ENCODE measurements at places on chromosomes 12 and 14. TPM values are rescaled to one million over a fixed set of nuclear protein-coding genes. Genes with fewer than 3 reads are reported as not detected.

GRCh38 chr12:40945772-40946171, 242.3 kb upstream of the PDZRN4 start:
- DNase-seq, result no peak

DNA sequence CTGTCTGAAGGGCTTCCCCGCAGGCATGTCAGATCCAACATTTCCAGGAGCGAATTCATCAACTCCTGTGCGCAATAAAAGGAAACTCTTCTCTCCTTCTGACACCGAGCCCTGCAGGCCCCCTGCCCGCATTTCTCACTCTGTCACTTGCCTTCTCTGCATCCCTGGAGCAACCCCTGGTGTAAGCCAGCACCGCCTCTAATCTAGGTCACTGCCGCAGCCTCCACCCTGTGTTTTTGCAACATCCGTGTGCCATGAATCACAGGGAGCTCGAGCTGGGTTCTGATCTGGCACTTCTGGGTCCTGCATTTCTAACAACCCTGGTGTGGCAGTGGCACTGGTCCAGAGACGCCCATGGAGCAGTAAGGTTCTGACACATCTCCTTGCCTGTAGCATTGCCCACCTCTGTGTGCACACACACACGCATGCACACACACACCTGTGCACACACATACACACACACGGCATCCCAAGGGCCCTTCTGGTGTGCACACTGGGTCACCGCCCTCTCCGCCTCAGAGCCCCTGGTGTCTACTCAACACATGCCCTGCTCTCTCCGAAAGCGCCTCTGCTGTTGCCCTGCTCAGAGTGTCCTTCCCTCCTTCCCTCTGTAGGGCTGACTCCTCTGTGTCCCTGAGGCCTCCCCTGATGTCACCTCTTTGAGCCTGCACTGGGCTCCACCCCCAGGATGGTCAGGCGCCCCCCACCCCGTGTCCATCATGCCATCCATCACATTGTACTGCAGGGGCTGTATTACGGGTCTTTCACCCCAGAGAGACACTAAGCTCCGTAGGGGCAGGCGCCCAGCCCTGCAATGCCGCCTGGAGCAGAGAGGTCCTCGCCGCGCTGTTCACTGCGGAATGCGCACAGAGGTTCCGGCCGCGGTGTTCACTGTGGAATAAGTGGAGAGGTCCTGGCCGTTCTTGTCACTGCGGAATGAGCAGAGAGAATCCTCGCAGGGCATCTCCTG, 111.4 kb upstream of the SFSWAP start:
- no peak for DNase-seq

DNA sequence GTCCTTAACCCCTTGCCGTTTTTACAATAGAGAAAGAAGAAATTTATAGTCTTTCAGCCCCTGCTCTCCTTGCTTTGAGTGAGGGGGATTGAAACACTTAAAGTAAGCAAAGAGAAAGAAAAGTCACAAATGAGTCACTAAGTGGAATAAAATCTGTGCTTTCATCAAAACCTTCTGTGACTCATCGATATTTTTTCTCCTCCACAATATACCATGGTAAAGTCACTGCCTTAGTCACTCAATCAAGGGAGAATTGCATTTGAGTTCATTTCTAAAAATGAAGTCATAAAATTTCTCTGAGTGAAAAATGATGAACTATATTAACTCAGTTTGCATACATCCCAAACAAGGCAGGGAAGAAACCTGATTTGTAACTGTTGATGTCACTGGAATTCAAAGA, 470.3 kb downstream of the FOXG1 start:
- DNase-seq, result no peak

GRCh38 chr12:102503831-102504230, 23.5 kb upstream of the IGF1 start:
- no peak for DNase-seq

- no peak for DNase-seq
Measured at GRCh38 chr14:61622051-61622450, 73.3 kb upstream of the HIF1A start.

The LRRK2 gene
- 38.1 TPM for polyA plus RNA-seq

GRCh38 chr12:117024961-117025480, 74.2 kb downstream of the TESC start:
- DNase-seq, result no peak

DNA sequence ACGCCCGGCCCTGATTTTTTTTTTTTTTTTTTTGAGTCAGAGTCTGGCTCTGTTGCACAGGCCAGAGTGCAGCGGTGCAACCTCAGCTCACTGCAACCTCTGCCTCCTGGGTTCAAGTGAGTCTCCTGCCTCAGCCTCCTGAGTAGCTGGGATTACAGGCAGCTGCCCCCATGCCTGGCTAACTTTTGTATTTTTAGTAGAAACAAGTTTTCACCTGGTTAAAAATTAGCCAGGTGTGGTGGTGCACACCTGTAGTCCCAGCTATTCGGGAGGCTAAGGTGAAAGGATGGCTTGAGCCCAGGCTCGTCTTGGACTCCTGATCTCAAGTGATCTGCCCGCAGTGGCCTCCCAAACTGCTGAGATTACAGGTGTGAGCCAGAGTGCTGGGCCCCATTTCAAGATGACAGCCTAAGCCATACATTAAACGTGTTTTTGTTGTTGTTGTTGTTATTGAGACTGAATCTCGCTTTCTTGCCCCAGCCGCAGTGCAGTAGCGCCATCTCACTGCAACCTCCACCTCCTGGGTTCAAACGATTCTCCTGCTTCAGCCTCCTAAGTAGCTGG, 42.7 kb upstream of the EAPP start:
- no peak for DNase-seq

DNA sequence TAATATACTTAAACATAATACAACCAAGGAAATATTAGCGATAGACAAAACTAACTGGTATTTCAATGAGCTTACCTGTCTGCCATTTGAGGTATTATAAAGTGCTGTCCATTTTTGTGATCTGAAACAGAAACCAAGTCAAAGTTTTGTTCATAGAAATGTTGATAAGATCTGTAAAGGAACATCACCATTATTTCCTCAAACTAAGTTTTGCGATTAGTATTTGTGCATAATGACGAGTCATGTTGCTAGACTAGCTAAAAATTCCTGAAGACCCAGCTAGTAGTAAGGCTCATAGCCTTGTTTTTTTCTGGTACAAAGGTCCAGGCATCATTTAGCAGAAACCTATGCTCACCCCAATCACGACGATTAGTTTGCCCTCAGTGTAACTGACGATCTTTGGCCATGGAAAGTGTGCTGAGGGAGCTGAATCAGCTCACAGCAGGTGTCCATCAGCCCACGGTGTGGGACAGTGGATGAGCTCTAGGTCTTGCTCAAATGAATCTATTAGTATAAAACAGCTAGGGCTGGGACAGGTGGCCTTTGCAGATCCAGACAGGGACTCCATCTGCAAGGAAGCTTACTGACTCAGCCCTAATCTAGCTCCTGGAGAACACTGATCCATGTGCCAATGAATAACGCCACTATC, 28.7 kb downstream of the GIT2 start:
- no peak for DNase-seq

DNA sequence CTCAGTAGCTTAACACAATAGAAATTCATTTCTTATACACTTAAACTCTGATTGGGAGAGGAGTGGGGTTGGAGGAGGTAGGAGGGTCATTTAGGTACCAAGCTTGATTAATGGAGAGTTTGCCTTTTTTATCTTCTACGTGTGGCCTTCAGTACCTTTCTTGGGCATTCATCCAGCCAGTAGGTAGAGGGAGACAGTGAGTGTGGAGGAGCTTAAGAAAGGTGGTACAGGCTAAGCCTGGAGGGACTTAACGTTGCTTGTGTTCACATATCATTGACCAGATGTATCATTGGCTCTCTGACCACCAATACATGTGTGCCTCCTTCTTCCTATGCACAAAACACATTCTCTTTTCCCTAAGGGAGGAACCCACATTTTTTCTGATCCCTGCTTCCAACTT, 232.9 kb upstream of the CRY1 start:
- DNase-seq, result no peak

DNA sequence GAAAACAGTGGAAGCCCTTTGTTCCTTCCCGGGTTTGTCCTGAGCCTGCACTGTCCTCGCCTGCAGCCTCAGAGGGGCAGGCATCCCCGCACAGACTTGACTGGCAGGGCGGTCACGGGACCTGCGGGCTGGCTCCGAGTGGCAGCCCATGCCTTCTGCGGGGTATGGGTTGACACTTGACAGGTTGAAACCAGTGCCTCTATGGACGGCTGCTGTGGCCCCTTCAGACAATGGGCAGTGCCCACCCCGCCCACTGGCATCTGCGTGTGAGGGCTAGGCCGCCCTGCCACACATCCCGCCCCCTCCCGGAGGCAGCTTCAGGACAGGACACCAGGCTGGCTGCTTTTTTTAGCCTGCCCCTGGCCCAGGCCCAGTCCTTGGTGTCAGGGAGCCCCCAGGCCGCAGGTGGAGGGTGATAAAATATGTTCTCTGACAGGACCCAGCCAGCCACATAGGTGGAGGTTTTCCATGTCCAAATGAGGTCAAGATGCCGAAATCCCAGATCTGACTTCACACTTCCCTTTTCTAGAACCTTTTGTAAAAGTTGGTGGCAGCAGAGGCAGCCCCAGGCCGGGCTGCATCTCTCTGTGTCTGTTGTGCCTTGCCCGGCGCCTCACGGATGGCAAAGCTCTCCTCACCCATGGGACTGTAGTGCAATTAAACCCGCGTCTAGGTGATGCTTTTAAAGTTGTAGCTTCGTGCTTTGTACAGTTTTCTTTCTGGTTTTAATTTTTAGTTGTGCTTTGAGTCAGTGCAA, 10.0 kb downstream of the ANKRD9 start:
- no peak for DNase-seq

DNA sequence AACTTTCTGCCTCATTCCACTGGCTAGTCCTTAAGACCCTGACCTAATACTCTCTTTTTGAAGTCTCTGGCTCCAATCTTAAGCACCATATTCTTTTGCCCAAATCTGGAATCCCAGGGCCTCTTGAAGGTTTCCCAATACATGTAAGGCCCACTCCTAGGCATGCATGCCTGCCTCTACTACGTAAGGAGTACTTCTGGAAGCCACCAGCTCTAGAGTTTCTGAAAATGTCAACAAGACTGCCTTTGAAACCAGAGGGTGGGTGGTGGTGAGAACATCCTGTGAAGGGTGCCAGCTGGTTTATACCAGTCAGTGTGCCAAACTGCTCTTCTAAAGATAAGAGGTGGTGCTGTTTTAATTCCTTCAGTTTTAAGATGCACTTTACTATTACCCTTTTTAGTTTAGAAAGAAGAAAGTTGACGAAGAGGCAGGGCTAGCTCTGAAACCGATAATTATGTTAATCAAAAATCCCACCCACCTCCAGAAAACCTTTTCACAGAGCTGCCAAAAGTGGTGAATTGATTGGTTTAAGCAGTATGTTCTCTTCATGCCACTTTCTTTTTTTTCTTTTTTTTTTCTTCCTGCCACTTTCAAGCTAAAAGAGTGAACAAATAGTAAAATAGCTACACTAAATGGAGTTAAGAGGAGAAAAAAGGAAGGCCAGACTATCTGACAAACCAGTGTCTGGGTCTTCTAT, 8.7 kb upstream of the WDR89 start:
- DNase-seq, result no peak

The CLEC4C gene
- not detected for polyA plus RNA-seq

DNA sequence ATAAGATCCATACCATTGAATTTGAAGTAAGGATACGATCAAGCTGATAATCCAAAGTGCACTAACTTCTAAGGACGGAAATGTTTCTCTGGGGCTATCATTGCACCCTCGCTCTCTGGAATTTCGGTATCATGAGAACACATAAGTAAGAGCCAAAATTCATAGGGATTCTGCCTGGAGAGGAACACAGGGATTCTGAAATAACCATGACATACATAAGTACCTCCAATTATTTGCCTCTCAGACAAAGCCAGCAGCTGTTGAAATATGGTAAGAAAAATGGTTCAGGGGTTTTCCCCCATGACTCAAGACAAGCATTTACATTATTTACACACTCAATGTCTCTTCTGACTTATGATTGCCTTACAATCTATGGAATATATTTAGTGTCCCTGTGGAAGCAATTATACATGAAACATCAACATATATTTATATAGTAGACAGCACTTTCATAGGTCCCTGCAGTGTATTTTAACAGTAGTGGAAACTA, 1123.6 kb upstream of the SEL1L start:
- DNase-seq, result no peak

GRCh38 chr14:50030036-50030435, 86.3 kb downstream of the VCPKMT start:
- no peak for DNase-seq

DNA sequence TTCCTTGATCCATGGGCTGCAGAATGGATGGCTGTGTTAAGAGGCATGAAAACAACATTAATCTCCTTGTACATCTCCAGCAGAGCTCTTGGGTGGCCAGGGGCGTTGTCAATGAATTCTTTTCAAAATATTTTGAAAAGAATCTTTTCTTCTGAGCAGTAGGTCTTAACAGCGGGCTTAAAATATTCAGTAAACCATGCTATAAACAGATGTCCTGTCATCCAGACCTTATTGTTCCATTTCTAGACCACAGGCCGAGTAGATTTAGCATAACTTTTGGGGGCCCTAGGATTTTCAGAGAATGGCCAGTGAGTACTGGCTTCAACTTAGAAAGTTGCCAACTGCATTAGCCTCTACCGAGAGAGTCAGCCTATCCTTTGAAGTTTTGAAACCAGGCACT, 130.2 kb downstream of the RAD51B start:
- DNase-seq, result no peak

The TAS2R14 gene
- 2.3 TPM for polyA plus RNA-seq
